ENCODE measurements at places on chromosomes 13 and 19. TPM values are rescaled to one million over a fixed set of nuclear protein-coding genes. Genes with fewer than 3 reads are reported as not detected.
A peak's percentile ranks its signal among the peaks of the same experiment; 100 is the strongest.

The ACP5 gene
- not detected for total RNA-seq

The ZNF730 gene
- 23.3 TPM for total RNA-seq

The IQCN gene
- 23.6 TPM for total RNA-seq

The OLFM4 gene
- 0.15 TPM for total RNA-seq

DNA sequence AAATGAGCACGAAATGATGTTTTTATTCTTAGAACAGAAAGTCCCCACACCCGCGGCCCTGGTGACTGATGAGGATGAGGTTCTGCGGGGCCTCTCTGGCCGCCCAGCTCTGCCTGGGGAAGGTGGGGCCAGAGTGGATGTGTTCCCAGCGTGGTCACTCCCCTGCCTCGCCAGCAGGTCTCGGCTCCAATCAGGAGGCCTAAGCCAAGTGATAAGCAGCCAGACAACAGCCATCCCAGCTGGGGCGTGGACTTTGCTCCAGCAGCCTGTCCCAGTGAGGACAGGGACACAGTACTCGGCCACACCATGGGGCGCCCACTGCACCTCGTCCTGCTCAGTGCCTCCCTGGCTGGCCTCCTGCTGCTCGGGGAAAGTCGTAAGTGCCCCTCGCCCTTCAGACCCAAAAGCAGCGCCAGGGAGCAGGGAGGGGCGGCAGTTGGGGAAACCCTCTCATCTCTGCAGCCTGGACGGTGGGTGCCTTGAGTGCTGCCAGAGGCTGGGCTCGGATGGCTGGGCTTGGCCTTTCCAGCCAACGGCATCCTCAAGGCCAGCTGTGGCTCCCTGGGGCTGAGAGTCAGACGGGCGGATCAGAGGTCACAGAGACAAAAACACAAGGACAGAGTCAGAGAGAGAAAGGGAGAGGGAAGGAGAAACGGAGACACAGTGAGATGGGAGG, at the start of gene F10:
F10 (plus strand) TSS at position 250 of the 676 bp plus-strand sequence; CDS start at position 307, 57 bp downstream.
- peak within 1 kb of the TSS; percentile 57 for H3K4me3 ChIP-seq
- H3K36me3 ChIP-seq: no peaks in the 10 kb centered on the region
- H3K27me3 ChIP-seq: peaks cover 13% of the 10 kb centered on the region
- H3K4me1 ChIP-seq: peaks cover 6% of the 10 kb centered on the region
- peak within 1 kb of the TSS; percentile 53 for H3K27ac ChIP-seq

The OVOL3 gene
- not detected for total RNA-seq

- peaks cover 15% of the 10 kb centered on the region for H3K27me3 ChIP-seq
- H3K4me1 ChIP-seq: peaks cover 43% of the 10 kb centered on the region
- DNase-seq: no peak
- H3K27ac ChIP-seq: no peak overlapping the region
- peak overlapping the region; percentile 6 for H3K4me3 ChIP-seq
These were observed 110.7 kb upstream of the UQCRFS1 start for GRCh38 chr19:29323440-29324290.

- DNase-seq: no peak
- H3K27me3 ChIP-seq: no peaks in the 10 kb centered on the region
- H3K27ac ChIP-seq: no peak overlapping the region
- H3K36me3 ChIP-seq: peaks cover 53% of the 10 kb centered on the region
- no peaks in the 10 kb centered on the region for H3K4me1 ChIP-seq
- no peak overlapping the region for H3K4me3 ChIP-seq
These were observed 20.0 kb downstream of the ZNF780B start for GRCh38 chr19:40035996-40036395.

- no peaks in the 10 kb centered on the region for H3K4me1 ChIP-seq
- DNase-seq: no peak
- H3K36me3 ChIP-seq: no peaks in the 10 kb centered on the region
These were observed 324.8 kb downstream of the TEX29 start for GRCh38 chr13:111645198-111645597.

DNA sequence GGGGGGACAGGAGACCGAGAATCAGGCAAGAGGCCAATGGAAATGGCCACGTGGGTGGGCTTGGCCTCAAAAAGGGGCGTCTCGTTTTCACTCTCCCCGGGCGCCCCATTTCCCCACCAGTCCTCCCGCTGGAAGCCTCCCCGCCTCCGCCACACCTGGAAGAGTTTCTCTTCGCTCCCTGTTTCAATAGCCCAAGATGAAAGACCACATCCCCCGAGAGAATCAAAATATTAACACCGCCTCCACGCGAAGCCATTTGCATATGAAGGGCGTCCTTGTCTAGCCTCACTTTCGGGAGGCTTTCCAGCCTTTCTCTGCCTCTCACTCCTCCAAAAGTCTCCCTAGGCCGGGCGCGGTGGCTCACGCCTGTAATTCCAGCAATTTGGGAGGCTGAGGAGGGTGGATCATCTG, 691 bp upstream of the OLFM2 start:
- peak overlapping the region; percentile 72 for H3K4me3 ChIP-seq
- no peak overlapping the region for H3K27ac ChIP-seq
- H3K27me3 ChIP-seq: peaks cover 24% of the 10 kb centered on the region
- peaks cover 9% of the 10 kb centered on the region for H3K4me1 ChIP-seq
- H3K36me3 ChIP-seq: no peaks in the 10 kb centered on the region

The GRIK5 gene
- total RNA-seq: 79.1 TPM

DNA sequence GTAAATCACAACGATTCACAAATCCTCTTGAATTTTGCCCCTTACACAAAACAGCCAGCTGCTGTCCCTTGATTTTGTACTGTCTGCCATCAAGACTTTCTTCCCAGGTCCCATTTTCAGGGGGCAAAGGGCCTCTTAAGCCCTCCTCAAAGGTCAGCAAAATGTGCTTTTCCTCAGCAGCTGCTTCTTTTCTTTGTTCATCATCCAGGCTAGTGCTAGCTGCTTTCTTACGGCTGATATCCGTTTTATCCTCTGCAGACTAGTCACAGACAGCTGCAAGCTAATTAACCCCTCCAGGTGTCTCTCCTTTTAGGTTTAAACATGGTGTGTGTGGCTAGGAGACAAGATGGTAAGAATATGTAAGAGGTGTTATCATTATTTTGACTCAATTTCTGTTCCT, 90.9 kb downstream of the NALCN start:
- peaks cover 13% of the 10 kb centered on the region for H3K4me1 ChIP-seq
- no peak overlapping the region for H3K4me3 ChIP-seq
- no peaks in the 10 kb centered on the region for H3K27me3 ChIP-seq
- H3K36me3 ChIP-seq: no peaks in the 10 kb centered on the region
- peak overlapping the region; percentile 95 for H3K27ac ChIP-seq
- DNase-seq: no peak

GRCh38 chr13:86757236-86757978, 913.8 kb upstream of the SLITRK5 start:
- no peak overlapping the region for H3K27ac ChIP-seq
- no peaks in the 10 kb centered on the region for H3K36me3 ChIP-seq
- peaks cover 7% of the 10 kb centered on the region for H3K27me3 ChIP-seq
- DNase-seq: no peak
- no peak overlapping the region for H3K4me3 ChIP-seq
- H3K4me1 ChIP-seq: no peaks in the 10 kb centered on the region

DNA sequence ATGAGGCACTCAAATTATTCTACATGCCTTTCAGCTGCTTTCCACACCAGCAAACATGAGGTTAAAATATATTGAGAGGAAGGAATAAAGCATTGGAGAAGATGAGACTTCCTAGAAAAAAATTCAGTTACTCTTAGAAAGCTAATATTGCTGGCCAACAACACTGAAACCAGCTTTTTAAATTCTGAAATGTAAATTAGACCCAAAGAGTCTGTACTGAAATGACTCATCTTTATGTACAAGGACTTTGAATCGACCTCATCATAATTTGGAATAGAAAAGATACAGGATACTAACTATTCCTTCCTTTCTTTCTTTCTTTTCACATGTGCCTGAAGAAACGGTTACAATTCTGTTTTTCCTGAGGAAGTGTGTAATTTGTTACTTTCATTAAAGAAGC, 6.5 kb upstream of the HSPH1 start:
- no peak overlapping the region for H3K4me3 ChIP-seq
- H3K4me1 ChIP-seq: no peaks in the 10 kb centered on the region

GRCh38 chr19:31270897-31271296, 78.3 kb downstream of the TSHZ3 start:
- H3K36me3 ChIP-seq: peaks cover 8% of the 10 kb centered on the region
- no peak overlapping the region for H3K27ac ChIP-seq
- H3K4me3 ChIP-seq: peak overlapping the region; percentile 22

GRCh38 chr19:472005-472858, 11.4 kb upstream of the SHC2 start:
- no peaks in the 10 kb centered on the region for H3K36me3 ChIP-seq
- H3K4me3 ChIP-seq: no peak overlapping the region
- no peak for DNase-seq
- no peak overlapping the region for H3K27ac ChIP-seq
- no peaks in the 10 kb centered on the region for H3K4me1 ChIP-seq

The SOX1 gene
- 0.76 TPM for total RNA-seq

The ELANE gene
- total RNA-seq: not detected

The KCNRG gene
- 0.83 TPM for total RNA-seq
